ENCODE measurements at places on chromosomes 13 and 19.

GRCh38 chr13:72622546-72622945, 104.9 kb downstream of the MZT1 start:
- DNase-seq, result no peak

DNA sequence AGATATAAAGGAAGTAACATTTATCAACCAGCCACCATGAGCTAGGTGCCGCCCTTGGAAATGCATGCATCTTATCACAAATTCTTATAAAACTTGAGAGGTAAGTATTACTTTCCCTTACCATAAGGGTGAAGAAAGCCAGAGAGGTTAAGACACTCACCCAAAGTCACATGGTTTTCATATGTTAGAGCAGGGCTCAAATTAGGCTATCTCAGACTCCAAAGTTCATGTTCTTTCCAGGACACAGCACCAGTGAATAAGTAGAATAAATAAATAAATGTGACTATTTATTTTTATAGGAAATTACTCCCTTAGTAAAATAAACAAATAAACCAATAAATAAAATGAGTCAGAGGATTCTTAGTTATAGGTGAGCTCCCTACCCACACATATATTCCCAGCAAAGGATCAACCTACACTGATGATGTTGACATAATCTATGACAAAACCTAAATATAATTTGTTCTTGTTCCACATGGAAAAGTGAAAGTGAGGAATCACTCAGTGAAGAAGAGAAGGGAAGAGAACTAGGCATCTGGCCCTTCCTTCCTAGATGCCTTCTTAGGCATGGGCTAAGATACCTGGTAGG, 27.2 kb downstream of the SPRY2 start:
- no peak for DNase-seq

DNA sequence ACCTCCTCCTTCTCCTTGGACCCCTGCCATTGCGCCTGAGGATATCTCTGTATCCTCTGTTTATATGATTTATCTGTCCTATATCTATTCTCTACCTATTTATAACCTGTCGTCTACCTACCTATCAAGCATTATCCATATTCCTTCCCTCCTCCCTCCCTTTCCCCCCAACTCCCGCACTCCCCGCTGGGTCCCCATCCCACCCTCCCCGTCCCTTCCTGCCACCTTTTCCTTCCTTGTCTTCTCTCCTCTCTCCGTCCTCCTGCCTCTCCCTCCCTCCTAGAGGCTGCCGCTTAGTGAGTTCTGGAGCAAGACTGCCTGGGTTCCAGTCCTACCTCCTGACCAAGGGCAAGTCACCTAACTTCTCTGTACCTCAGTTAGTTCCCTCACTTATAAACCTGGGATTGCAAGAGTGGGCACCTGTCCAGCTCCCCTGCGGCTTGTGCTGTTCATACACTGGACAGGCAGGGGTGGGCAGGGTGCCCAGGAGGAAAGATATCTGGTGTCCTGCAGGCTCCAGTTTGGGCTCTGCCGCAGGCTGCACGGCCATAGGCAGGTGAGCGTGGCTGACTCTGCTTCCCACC, 16.1 kb downstream of the TTYH1 start:
- DNase-seq, result no peak

GRCh38 chr13:97112446-97113152, 109.5 kb upstream of the MBNL2 start:
- DNase-seq, result no peak

GRCh38 chr13:76029088-76029487, 393.0 kb downstream of the LMO7 start:
- DNase-seq, result no peak

DNA sequence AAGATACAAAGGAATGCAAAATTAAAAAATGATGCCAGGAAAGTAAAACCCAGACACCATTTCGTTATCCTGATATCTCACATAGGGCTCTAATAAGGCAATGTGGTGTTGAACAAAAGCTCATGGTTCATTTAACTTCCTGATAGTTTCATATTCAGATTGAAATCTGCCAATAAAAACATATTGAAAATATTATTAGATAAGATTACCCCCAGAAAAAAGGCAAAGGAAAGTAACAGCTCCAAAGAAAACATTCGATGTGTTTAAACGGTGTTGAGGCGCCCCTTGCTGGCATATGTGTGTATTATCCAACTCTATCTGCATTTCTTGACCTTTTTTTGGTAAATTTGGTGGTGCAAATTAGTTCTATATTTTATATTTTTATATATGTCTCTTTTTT, 75.9 kb downstream of the ESD start:
- DNase-seq, result no peak

GRCh38 chr13:41603917-41604316, 146.6 kb downstream of the RGCC start:
- DNase-seq, result peak; percentile 17

DNA sequence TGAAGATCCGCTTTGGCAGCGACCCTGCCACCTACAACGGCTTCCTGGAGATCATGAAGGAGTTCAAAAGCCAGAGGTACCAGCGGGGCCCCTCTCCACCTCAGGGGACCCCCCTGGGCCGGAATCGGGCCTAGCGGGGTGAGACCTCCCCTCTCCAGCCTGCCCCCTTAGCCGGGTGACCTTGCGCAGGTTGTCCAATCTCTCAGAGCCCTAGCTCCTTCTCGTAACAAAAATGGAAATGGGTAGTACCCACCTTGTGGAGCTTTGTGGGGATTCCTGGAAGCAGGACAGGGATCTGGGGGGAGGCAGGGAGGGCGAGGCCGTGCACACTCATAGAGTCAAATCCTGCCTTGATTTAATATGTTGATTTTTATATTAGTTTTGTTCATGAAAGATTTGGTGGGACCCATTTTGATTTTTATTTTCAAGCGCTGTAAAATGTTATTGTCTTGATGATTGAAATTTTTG, 658 bp downstream of the SIN3B start:
- no peak for DNase-seq

DNA sequence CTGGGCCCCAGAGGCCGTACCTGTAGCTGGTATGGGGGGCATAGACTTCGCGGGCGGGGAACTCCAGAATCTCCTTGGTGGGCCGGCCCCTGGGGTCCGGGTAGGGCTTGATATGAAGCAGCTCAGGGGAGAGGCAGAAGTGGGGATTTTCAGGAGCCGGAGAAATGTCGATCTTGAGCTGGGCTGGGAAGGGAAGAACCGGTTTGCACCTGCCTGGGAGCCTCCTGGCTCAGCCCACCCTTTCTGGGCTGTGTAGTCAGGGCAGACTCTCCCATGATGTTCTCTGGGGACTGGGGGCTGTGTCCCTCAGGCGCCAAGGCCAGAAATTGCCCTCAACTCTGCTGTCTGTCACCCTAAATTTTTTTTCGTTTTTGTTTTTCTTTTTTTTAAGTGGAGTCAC, 2.6 kb downstream of the ANGPTL8 start:
- DNase-seq, result no peak
